ENCODE measurements at places on chromosomes 6 and 20.

- ATAC-seq: no peak
Observed at GRCh38 chr6:161429921-161430490, 156.1 kb upstream of the AGPAT4 start.

- no peak for ATAC-seq
Observed at GRCh38 chr6:45681860-45682511, 304.3 kb upstream of the SUPT3H start.

DNA sequence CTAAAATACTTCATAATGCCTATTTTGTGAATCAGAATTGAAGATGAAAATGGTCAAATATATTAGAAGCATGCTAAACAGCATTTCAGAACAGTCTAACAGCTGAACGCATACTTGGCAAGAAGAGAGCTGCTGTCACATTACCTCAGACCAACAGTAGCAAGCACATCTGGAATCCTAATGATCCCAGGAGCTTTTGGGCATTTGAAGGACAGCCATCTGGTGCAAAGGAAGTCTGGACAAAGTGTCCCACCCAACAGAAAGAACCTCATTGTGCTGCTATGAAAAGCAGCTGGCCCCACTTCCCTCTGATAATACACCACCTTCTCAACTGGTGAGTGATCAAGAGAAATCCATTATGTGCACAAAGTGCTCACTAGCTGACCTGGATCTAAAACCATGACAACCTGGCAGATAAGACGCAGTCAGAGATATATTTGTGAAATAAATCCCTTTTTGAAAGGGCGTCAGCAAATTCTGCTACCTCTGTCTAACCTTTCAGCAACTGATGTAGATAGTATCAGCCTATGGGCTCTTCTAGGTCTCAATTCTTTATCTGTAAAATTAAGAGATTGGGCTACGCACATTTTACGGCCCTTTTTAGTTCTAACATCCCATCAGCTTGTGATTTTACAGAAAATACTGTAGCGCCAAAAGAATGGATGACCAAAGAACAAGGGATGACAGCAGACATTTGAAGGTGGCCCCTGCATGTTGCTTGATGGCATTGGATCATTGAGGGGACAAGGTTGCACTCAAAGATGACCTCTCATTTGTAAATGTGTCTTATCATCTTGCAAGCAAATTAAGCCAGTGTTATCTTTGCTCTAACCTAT is 78.7 kb downstream of the SGK1 start:
- peak; percentile 30 for ATAC-seq

DNA sequence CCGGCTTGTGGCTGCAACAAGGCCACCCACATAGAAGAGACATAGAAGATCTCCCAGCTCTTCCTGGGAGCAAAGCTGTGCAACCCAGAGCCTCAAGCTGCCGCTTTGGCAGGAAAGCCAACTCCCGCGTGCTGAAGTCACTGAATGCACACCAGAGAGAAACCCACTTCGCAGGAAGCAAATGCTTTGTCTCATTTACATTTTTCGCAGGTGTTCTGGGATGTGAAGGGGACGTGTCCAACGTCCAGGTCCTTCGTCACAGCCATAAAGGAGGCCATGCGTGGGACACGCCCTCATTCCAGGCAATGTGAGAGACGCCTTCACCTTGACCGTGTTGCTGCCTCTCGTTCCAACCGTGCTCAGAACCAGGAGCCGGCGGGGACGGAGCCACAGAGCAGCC is 24.4 kb downstream of the KCNQ2 start:
- no peak for ATAC-seq

DNA sequence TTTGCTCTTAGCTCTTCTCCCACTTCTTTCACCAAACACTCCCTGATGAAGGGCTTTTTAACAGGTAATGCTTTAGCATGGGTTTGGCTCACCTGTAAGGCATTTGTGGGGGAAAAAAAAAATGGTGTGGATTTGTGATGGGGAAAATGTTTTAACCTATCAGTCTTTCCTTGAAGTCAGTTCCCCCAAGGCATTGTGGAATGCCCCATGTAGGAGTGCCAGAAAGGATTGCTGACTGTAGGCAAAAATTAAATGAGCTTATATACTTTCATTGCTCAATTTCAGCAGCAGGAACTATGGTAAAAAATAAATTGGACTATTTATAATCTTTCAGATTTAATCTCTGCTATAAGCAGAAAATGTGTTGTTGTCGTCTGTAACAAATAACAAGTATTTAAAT is 10.6 kb upstream of the SASH1 start:
- no peak for ATAC-seq

All from SK-N-SH treated with all-trans-retinoic acid at 6 μM for 48 hours (cell line).